Hematopoietic multipotent progenitor cell treated with erythropoietin and hydrocortisone succinate and interleukin-3 and kit ligand, for 6 days (in vitro differentiated cells): ENCODE measurements at places on chromosomes 2 and 18.

DNA sequence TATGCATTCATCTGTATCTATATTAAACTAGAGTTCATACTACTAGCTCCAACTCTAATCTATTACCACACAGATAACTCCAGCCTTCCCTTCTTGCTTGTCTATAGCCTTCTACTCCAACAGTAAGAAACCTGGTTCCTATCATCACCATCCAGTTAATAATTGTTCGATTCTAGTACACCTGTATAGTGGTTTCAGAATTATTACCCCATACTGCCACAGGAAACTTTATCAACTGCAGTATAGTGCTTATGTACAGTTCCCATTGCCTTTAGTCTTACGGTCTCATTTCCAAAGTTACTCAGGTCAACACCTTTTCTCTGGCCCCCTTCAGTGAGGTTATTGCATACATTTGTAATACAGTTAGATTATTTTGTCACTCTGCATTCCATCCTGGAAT lies 14.5 kb downstream of the METTL8 start:
- DNase-seq: no peak

- no peak for DNase-seq
Observed at GRCh38 chr2:52710810-52711618, 1056.6 kb upstream of the CHAC2 start.

GRCh38 chr18:25111377-25112288 lies 240.3 kb downstream of the ZNF521 start:
- DNase-seq: no peak

GRCh38 chr2:37587817-37588216 lies 83.6 kb downstream of the CDC42EP3 start:
- DNase-seq: no peak

DNA sequence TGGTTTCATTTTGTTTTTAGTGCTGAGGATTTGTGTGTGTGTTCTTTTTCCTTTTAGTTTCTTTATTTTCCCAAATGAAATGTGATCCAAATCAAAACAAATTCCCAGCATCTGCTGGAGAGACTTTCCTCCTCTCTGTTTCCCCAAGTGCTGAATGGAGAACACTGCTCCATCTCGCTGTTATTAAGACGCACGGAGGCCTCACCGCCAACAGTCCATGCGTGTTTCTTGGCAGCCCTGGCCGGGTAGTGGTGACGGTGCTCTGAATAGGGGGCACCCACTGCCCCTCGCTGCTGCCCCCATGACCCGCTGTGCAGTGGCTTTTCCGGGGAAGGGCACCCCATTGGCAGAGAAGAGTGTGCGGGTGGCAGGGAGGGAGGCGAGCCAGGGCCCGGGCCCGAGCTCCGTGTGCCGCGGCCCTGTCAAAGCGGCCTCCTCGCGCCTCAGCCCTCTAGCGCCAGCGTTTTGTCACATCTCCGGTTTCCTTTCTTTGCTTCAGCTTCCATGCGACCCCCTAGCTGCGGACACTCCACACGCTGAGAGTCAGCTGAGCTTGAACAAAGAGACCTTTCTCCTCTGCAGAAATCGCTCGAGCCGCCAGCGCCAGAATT lies 473.7 kb upstream of the SALL3 start:
- DNase-seq: no peak

- no peak for DNase-seq
Observed at GRCh38 chr2:200788121-200788718, 23.5 kb upstream of the BZW1 start.

DNA sequence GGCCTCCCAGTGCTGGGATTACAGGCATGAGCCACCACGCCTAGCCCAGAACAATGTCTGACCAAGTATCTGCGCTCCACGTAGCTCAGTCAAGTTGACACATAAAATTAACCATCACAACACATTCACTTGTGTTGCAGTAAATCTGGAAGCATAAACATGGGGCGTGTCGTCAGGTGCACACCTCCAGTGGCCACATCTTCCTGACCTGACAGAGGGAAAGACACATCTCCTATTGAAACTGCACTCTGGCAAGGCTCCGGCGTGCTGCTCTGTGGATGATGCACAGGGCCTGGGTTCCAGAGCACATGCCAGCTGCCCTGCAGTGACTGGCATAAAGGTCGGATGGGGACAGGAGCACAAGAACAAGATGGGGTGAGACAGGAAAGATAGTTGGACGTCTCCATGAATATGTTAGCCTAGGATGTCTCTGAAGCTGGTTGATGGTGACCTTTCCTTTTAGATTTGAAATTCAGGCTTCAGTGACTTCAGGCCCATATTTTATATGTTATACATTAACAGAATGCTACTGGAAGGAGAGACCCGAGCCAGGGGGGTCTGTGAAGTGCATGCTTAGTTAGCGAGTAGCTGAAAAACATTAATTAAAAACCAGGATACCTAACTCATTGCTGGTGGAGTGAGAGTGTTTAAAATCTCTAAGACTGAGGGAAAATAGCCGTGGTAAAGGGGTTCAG lies 10.9 kb downstream of the IMPA2 start:
- DNase-seq: no peak

DNA sequence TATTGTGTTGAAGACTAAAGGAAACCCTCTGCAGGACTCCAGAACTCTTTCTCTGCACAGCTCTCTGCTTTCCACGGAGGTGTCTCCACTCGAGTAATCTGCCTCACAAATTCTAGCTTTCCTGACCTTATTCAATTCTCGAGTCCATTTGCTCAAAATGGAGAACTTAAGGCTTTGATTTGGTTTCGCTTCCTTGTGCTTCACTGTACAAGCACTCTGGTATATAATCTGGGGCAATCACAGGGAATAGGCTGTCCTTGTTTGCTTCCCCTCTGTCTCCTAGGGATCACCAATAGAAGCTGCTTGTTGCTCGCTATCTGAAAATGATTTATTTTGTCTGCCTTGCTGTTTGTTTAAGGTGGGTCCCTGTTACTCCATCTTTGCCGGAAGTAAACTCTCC lies 129.1 kb upstream of the DOCK10 start:
- no peak for DNase-seq

- DNase-seq: no peak
Observed at GRCh38 chr2:231579560-231579959, 13.1 kb upstream of the TEX44 start.

DNA sequence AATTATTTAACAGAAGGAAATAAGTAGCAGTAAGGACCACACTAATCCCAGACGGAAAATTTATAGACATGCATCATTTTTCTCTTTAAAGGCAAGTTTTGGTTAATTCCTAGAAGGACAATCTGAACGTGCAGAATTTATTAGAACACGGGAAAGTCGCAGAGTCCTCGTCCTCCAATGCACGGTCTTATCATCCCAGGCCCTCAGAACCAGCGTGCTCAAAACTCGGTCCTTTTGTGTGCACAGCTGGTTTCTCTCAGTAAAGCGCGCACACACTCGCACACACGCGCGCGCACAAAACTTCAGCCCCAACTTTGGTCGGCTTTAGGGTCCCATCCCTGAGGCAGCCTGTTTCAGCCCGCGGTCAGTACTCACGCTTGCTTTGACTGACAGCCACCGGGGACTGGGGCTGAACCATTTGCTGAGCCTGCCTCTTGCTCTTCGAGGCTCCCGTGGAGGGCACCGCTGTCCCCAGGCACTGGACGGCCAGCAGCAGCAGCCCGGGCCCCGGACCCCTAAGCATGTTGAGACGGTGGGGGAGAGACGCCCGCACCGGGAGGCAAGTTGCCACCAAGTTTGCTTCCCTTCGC lies 493 bp downstream of the FN1 start:
- DNase-seq: peak; percentile 7

DNA sequence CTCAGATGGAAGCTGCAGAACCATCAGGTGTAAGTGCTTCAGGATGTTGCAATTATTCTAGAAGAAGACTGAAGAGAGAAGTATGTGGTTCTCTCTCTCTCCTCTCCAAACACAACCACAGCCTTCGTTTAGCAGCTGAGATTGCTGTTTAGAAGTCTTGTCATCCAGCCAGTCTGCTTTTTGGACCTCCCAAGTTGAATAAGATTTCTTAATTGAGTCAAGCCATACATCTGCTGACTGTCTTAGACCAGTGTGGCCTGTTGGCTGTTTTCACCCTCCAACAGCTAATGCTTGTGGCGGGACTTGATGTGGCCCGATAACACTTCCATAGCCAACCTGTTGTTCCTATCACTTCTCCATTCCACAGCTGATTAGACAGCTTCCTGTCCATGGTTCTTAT lies 91.3 kb upstream of the TMEM17 start:
- DNase-seq: no peak

DNA sequence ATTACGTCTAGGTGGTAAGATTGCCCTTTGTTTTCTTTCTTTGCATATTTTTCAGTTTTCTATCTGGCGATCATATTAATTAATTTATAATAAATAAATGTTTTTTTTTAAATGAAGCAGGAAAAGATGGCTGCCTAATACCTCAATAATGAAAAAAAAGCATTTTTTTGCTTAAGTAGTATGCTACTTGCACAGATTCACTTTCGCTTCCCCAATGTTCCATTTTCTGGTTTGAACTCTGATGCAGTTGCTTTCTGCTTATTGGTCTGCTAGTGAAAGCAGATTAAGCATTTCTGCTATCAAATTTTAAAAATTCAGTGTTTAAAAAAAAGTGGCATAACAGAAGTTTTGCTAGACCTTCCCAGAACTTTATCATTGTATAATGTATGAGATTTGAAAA lies 11.9 kb upstream of the TMEM182 start:
- DNase-seq: no peak

GRCh38 chr2:161233858-161234431 lies 73.7 kb downstream of the TANK start:
- no peak for DNase-seq

DNA sequence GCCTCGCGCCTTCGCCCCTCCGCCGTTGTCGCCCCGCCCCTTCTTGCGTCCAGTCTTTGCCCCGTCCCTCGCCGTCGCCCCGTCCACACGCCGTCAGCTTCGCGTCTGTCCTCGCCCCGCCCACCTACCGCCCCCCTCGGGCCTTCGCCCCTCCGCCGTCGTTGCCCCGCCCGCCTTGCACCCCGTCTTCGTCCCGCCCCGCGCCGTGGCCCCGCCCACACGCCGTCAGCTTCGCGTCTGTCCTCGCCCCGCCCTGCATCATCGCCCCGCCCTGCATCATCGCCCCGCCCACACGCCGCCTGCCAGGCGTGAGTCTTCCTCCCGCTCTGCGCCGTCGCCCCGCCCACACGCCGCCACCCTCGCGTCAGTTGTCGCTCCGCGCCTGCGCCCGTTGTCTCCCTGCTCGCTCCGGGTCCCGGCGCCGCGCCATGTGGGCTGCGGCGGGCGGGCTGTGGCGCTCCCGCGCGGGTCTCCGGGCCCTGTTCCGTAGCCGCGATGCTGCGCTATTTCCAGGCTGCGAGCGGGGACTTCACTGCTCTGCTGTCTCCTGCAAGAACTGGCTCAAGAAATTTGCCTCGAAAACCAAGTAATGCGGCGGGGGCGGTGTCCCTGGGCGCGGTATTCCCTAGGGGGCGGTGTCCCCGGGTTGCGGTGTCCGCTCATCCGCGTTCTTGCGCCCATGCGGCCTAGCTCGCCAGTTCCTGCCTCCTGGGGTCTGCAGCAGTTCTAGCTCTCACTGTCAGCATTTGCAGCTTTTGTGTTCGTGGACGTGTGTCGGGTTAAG lies at the start of gene RBFA:
TSS of gene RBFA (plus strand) at position 367 of the 784 bp plus-strand sequence. CDS start at position 429, 62 bp downstream.
- DNase-seq: peak; percentile 98

DNA sequence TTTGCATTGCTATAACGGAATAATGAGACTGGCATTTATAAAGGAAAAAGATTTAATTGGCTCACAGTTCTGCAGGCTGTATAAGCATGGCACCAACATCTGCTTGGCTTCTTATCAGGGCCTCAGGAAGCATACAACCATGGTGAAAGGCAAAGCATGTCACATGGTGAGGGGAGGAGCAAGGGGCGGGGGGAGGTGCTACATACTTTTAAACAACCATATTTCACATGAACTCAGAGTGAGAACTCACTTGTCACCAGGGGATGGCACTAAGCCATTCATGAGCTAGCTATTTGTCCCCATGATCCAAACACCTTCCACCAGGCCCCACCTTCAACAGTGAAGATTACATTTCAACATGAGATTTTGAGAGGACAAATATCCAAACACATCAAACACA lies 188.7 kb downstream of the MBD5 start:
- DNase-seq: peak; percentile 70

GRCh38 chr18:58315041-58315440 lies 271.0 kb downstream of the NEDD4L start:
- DNase-seq: no peak

DNA sequence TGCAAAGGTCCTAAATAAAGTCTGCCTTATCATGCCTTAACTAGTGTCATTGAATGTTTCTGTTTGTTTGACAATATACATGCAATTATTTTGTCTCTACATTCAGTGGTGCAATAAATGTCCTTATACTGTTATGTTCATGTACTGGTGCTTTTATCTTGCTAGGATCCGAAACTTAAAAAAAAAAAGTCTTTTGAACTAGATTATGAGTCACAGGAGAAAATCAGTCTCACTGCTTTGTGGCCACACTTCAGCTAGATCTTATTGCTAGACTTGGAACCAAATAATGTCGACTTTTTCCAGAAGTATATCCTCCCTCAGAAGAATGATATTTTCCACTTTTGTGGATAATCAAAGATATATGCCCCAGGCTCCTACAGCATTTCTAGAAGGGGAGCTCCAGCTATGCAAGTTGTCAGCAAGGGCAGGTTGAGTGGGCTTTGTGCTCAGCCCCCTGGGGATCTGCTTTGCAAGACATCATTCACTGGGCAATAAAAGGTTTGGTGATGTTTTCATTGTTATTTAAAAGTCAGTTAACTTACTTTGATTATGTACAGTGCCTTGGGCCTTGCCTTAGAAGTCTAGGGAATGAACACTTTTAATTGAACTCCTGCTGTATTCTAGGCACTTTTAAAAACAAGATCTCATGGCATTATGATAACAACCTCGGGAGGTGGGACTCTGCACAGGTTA lies 157.1 kb upstream of the LRRTM1 start:
- no peak for DNase-seq

DNA sequence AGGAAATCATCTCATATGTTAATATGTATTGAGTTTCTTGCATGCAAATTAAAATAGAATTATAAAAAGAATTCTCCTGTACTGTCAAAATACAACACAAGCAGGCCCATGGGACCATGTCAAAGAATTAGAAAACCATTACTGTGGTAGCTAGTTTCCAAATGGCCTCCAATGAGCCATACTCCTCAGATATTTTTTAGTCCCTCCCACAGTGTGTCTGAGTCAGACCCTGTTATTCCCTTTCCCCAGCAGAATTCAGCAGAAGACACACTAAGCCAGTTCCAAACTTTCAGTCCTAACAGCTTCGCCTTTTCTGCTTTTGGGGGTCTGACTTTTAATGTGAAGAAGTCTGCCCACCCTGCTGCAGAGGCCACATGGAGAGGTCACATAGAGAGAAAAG lies 86.7 kb downstream of the FIGN start:
- no peak for DNase-seq

GRCh38 chr2:160368988-160369930 lies 124.3 kb downstream of the RBMS1 start:
- no peak for DNase-seq

DNA sequence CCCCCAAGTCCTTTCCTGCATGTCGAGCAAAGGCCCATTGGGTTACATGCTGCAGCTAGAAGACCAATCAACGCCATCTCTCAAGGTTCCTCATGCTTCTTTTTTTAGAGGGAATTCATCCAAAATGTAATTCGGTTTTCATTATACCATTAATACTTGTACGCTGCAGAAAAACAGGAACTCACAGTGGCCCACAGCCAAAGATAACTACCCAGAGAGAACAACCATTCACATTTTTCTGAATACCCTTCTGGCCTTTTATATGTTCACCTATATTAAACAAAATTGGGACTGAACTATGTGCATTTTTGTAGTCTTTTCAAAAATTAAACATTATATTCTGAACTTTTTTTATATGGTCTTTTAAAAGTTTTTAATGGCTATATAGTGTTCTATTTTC lies 25.8 kb downstream of the FARP2 start:
- DNase-seq: peak; percentile 20
